A549 treated with dexamethasone at 1 μM for 4 hours (cell line): ENCODE measurements at places on chromosomes 11 and 22. TPM values are rescaled to one million over a fixed set of nuclear protein-coding genes. Genes with fewer than 3 reads are reported as not detected.

The POU2AF3 gene
- 0.85 to 1.7 TPM (median 1.4 TPM) in 5 replicates for total RNA-seq

The POU2F3 gene
- not detected in 5 replicates for total RNA-seq

The FADD gene
- total RNA-seq = 55.6 to 65.3 TPM (median 63.7 TPM) in 5 replicates

The GAS2L1 gene
- total RNA-seq = 23.8 to 41.8 TPM (median 37.9 TPM) in 5 replicates

The SVIP gene
- total RNA-seq = 9.2 to 14.0 TPM (median 11.3 TPM) in 5 replicates

The AAMDC gene
- total RNA-seq = 23.8 to 39.4 TPM (median 26.0 TPM) in 5 replicates

The MS4A6E gene
- not detected in 5 replicates for total RNA-seq

The DSCAML1 gene
- 0.08 to 0.53 TPM (median 0.30 TPM) in 5 replicates for total RNA-seq

The FAM111B gene
- total RNA-seq = 6.7 to 8.7 TPM (median 7.6 TPM) in 5 replicates

The HTR3B gene
- not detected in 5 replicates for total RNA-seq

The ZNF280B gene
- total RNA-seq = 1.4 to 1.9 TPM (median 1.7 TPM) in 5 replicates

The HIPK3 gene
- 11.7 to 24.5 TPM (median 21.2 TPM) in 5 replicates for total RNA-seq
